Activated naive CD4-positive, alpha-beta T cell treated with anti-CD3 and anti-CD28 coated beads, Interleukin-2, amount 10 ng/mL, durations not matched to agents 5 hours and 36 hours (primary cell): ENCODE measurements at places on chromosomes 11 and 22. TPM values are rescaled to one million over a fixed set of nuclear protein-coding genes. Genes with fewer than 3 reads are reported as not detected.

The SOX6 gene
- not detected for total RNA-seq

The MPEG1 gene
- total RNA-seq = not detected

The APOA1 gene
- not detected for total RNA-seq

The DLAT gene
- 23.6 TPM for total RNA-seq

The DERL3 gene
- 10.2 TPM for total RNA-seq

The APOA5 gene
- not detected for total RNA-seq

The ASRGL1 gene
- 8.0 TPM for total RNA-seq

The OR5W2 gene
- not detected for total RNA-seq

The SYT7 gene
- not detected for total RNA-seq

The KRTAP5-9 gene
- total RNA-seq = not detected
